ENCODE measurements at places on chromosomes 4 and X.

GRCh38 chr4:156968479-156968984 lies 3.1 kb downstream of the PDGFC start:
- peak; percentile 4 for DNase-seq

- DNase-seq, result no peak
Measured at GRCh38 chr4:74613266-74613665, 168.3 kb downstream of the AREG start.

DNA sequence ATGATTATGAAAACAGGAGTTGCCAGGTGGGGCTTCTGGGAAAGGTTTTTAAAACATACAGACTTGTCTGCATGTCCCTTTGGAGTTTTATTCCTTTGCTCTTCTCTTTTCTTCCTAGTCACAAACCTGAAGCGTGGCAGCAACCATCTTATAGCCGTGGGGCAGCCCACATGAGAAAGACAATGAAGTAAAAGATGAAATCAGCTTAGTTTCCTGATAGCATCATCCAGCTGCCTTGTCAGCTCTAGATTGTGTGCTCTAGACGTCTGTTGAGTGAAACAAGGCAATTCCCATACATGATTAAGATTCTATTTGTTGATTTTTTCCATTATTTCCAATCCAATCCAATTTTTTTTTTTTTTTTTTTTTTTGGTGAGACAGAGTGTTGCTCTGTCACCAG lies 68.9 kb downstream of the ELOVL6 start:
- DNase-seq, result no peak

- no peak for DNase-seq
Measured at GRCh38 chrX:20729416-20729815, 462.7 kb upstream of the RPS6KA3 start.

GRCh38 chrX:66889418-66889817 lies 250.5 kb upstream of the EDA2R start:
- DNase-seq, result no peak

DNA sequence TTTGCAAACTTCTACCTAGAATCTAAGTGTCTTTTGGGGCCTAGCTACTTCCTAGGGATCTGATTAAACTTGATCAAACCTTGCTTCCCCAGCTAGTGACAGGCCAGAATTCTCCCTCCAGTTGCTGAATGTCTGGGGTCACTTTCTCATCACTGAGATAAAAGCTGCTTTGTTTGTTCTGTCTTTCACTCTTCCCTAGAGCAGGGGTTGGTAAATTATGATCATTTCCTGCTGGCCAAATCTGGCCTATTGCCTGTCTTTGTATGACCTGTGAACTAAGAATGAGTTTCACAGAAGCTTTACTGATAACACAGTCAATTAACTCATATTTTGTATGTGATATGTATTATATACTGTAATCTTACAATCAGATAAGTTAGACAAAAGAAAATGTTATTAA lies 157.8 kb upstream of the AADAT start:
- no peak for DNase-seq

DNA sequence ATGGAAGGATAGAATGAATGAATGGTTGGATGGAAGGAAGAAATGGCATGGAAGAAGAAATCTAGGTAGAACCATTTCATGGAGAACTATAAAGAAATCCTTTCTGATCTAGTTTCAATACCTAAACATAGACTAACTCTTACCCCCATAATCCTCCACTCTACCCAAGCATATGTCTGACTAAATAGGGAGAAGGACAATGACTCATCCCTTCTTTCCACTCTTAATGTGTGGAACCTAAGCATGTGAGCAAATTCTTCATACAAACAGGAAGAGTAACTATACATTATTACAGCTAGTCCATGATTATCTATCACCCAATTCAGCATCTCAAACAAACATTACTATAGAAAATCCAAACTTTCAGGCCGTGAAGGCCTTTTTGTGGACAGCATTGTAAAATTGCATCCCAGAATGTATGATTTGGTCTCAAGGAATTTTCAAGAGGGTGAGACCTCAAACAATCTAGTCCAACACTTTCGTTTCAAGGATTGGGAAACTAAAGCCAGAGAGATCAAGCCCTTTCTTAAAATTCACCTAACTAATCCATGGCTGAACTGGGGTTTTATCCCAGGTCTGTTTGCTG lies 11.2 kb downstream of the C1QTNF7 start:
- DNase-seq, result no peak

GRCh38 chr4:140691369-140691768 lies 64.8 kb downstream of the TBC1D9 start:
- DNase-seq, result no peak

GRCh38 chr4:175087145-175087544 lies 169.0 kb downstream of the ADAM29 start:
- no peak for DNase-seq

- no peak for DNase-seq
Measured at GRCh38 chr4:41349021-41349420, 92.3 kb downstream of the UCHL1 start.

GRCh38 chrX:108610141-108610540 lies 126.2 kb downstream of the IRS4 start:
- DNase-seq, result no peak
